ENCODE measurements at places on chromosomes 1 and 21. TPM values are rescaled to one million over a fixed set of nuclear protein-coding genes. Genes with fewer than 3 reads are reported as not detected.

Gene OR2C3
- not detected for total RNA-seq

Gene C1orf94
- not detected for total RNA-seq

Gene FAM3B
- not detected for total RNA-seq

Gene OR2T10
- not detected for total RNA-seq

Gene PPFIA4
- total RNA-seq: under 0.01 TPM

Gene CHRM3
- 0.20 TPM for total RNA-seq

Gene HRNR
- not detected for total RNA-seq

Gene TRIM33
- 15.3 TPM for total RNA-seq

Gene SDF4
- 93.5 TPM for total RNA-seq

Gene LCA5L
- total RNA-seq: 0.22 TPM

Gene IGSF9
- not detected for total RNA-seq

Gene PTPN7
- total RNA-seq: not detected

Gene UCK2
- 50.8 TPM for total RNA-seq

Gene CALML6
- not detected for total RNA-seq

Gene FAM72C
- total RNA-seq: 0.20 TPM

Gene BEND5
- 1.4 TPM for total RNA-seq

Gene TDRD5
- 0.22 TPM for total RNA-seq

Gene SERPINC1
- total RNA-seq: not detected

Gene PADI4
- total RNA-seq: not detected

Gene FBXO2
- 2.2 TPM for total RNA-seq

Gene NUF2
- 1.6 TPM for total RNA-seq

Gene OR2G6
- not detected for total RNA-seq

Gene OR2M3
- not detected for total RNA-seq

Gene NPPA
- total RNA-seq: not detected

Gene KCNJ6
- under 0.01 TPM for total RNA-seq

Gene MROH9
- total RNA-seq: not detected

Gene ENO1
- 1,079 TPM for total RNA-seq

Gene AJAP1
- total RNA-seq: not detected

Gene HUNK
- total RNA-seq: under 0.01 TPM

Gene CYP4A11
- not detected for total RNA-seq

Gene RGS13
- total RNA-seq: not detected

Gene SMIM1
- total RNA-seq: 0.87 TPM

Gene KDF1
- not detected for total RNA-seq

Gene SOX13
- 5.7 TPM for total RNA-seq

Gene MAP10
- total RNA-seq: 0.60 TPM

Gene TSPAN1
- total RNA-seq: 0.22 TPM

Gene CACNA1S
- not detected for total RNA-seq

Gene SPRR2E
- not detected for total RNA-seq

Gene PEX11B
- 24.8 TPM for total RNA-seq

Gene TMPRSS2
- not detected for total RNA-seq

Gene DMBX1
- not detected for total RNA-seq

Gene CLDN19
- total RNA-seq: not detected

Gene PRAMEF8
- not detected for total RNA-seq

Gene TAS1R2
- total RNA-seq: not detected

Gene SNX7
- 21.2 TPM for total RNA-seq

Gene PTPN14
- 57.1 TPM for total RNA-seq

Gene TNFSF18
- total RNA-seq: 50.3 TPM

Gene SLC16A4
- 0.20 TPM for total RNA-seq

Gene FOXD3
- total RNA-seq: not detected

Gene SORT1
- total RNA-seq: 11.6 TPM

Gene CLCA1
- total RNA-seq: not detected
